Effector memory CD4-positive, alpha-beta T cell (primary cell): ENCODE measurements at places on chromosomes 4 and X.

DNA sequence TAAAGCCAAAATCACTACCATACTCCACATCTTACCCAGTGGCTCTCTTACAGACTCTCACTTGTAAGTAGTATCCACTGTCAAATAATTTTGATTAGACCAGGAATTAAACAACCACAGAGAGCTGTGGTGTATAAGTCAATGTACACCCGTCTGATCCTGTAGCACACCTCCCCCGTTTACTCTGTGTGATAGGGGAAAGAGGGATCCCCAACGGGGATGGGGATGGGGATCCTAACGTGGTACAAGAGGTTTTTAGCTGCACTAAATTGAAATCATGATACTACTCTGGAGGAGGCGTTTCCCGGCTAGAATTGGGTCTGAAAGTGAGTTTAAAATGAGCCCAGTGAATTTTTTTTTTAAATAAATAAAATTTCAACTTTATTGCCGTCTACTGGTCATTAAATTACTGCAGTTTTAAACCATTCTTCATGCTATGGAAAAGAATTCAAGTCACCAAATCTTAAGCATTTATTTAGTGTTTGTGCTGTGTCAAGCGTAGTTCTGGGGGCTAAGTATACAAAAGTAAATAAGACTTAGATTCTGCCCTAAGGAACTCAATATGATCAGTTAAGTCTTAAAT lies 76.6 kb downstream of the INTS12 start:
- DNase-seq = no peak

- no peak for DNase-seq
Measured at GRCh38 chrX:42107495-42108488, 184.4 kb upstream of the CASK start.

GRCh38 chrX:8083286-8083685 lies 87.8 kb downstream of the VCX2 start:
- no peak for DNase-seq

GRCh38 chr4:169716677-169717076 lies 41.1 kb downstream of the HPF1 start:
- DNase-seq = no peak

DNA sequence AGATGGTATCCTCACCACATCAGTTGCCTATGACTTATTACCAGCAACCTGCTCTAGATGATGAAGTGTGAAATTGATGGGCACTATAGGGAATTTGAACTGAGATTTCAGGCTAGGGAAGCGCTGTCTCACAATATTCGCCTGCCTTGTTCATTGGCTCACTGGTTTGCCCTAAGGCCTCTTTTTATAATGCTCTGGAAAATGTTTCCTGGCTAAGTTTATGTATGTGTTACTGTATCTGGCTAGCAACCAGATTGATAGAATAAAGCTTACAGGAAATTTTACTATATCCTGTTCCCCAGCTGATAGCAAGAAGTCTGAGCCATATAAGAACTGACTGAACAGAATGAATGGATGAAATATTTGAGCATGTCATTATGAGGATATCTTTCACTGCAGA lies 71.6 kb downstream of the GSTCD start:
- no peak for DNase-seq

- DNase-seq = no peak
Measured at GRCh38 chr4:155428128-155428527, 51.4 kb upstream of the MAP9 start.

DNA sequence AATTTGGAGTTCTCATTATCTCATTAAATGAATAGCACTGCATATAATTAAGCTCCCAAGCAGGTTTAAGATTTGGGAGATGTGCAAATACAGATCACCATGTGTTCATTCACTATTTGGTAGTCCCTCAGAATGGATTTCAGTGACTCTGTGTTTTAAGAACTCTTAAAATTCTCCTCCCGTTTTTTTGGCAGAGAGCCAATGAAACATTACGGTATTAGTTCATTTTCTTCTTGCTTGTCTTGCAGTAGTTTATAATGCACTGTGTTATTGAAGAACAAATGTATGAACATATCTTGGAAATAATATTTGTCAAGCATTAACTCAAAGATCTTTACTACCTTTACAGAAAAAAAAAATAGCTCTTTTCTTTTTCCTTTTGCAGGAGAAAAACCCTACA lies 32.7 kb downstream of the KLF3 start:
- DNase-seq = no peak

- DNase-seq = no peak
Measured at GRCh38 chr4:184268584-184269160, 51.0 kb upstream of the ENPP6 start.

DNA sequence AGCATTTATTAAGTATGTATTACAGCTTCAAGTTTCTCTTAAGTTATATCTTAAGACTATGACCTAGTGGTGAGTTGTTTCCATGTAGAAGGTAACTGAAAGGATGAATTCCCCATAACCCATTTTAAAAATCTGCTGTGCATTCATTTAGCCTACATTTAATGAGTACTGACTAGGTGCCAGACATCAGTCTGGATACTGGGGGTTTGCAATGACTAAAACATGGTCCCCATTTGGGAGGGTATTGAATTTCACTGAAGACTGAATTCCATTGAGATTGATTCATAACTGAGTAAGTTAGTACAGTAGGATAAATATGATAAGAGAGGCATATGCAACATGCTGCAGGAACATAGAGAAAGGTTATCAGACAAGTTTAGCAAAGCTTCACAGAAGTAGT lies 241.5 kb downstream of the FRAS1 start:
- DNase-seq = no peak
